ENCODE measurements at places on chromosomes 5 and 9. TPM values are rescaled to one million over a fixed set of nuclear protein-coding genes. Genes with fewer than 3 reads are reported as not detected.

The PCDHGA4 gene
- 0.26 TPM for total RNA-seq

The TAF11L5 gene
- not detected for total RNA-seq

The CORO2A gene
- total RNA-seq, result 11.0 TPM

The LCN15 gene
- total RNA-seq, result not detected

The LCP2 gene
- total RNA-seq, result 190 TPM

- no peaks in the 10 kb centered on the region for H3K4me1 ChIP-seq
- no peak for DNase-seq
- peaks cover 4% of the 10 kb centered on the region for H3K36me3 ChIP-seq
Measured at GRCh38 chr9:136603901-136604814, 58.3 kb upstream of the NOTCH1 start.

GRCh38 chr5:75522025-75522424 lies 10.3 kb downstream of the POLK start:
- H3K27ac ChIP-seq, result no peak overlapping the region
- peaks cover 89% of the 10 kb centered on the region for H3K4me1 ChIP-seq
- no peak for DNase-seq
- no peak overlapping the region for H3K4me3 ChIP-seq
- H3K27me3 ChIP-seq, result no peaks in the 10 kb centered on the region
- peaks cover 16% of the 10 kb centered on the region for H3K36me3 ChIP-seq

GRCh38 chr9:72932619-72933018 lies 20.2 kb downstream of the ALDH1A1 start:
- no peak overlapping the region for H3K27ac ChIP-seq
- DNase-seq, result no peak
- no peak overlapping the region for H3K4me3 ChIP-seq
- no peaks in the 10 kb centered on the region for H3K36me3 ChIP-seq

DNA sequence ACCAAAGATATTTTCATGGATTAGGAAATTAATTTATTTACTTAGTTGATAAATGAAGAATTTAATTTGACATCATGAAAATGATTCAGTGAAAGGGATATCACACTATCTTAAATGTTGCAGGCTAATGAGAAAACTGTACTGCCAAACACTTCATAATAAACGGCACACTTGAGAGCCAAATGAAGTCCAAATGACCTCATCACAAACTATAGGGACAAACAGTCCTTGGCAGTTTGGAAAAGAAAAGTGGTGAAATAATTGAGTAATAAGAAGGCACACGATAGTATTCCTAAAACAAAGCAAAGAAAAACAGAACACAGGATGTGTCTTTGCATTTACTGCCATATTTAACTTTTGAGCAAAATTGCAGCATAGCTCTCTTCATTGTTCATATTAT lies 116.9 kb upstream of the TLR4 start:
- H3K27ac ChIP-seq, result no peak overlapping the region
- no peak overlapping the region for H3K4me3 ChIP-seq
- no peaks in the 10 kb centered on the region for H3K36me3 ChIP-seq
- DNase-seq, result no peak

DNA sequence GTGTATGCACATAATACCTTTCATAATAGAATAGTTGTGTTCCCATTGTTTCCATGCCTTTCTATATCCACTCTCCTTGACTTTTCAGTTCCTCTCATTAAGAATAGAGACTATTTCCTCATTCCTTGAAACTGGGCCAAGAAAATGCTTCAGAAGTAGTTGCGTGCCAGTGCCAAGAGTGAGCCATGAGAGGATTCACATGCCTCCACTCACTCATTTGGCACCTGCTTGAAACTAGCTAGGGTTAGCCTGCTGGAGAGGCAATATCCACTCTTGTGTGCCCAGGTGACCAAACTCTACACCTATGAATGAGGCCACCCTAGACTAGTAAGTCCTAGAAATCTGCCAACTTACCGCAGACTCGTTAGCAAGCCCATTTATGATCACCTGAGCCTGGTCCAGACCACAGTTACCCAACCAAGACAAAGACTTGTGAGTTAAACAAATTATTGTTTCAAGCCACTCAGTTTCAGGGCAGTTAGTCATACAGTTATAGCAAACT lies 276.3 kb downstream of the EPB41L4A start:
- no peaks in the 10 kb centered on the region for H3K4me1 ChIP-seq
- peaks cover 8% of the 10 kb centered on the region for H3K27me3 ChIP-seq
- no peaks in the 10 kb centered on the region for H3K36me3 ChIP-seq
- H3K27ac ChIP-seq, result no peak overlapping the region
- H3K4me3 ChIP-seq, result no peak overlapping the region

DNA sequence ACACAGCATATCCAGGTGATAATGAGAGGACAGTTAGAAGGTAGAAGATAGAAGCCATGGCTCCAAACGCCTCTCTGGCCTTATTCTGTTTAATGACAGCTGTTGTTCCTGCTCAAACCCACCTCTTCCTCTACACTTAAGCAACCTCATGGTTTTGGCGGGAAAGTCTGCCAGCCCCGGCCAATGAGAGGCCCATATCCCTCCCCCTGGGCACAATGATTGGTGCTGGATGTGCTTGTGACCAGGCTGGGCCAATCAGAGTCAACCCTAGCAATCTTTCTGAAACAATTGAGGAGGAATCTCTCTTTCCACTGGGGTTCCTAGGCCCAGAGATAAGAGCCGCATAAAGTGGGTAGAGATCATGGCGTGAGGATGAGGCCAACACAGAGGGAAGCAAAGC lies 4.8 kb upstream of the GFI1B start:
- peaks cover 13% of the 10 kb centered on the region for H3K4me1 ChIP-seq
- no peak overlapping the region for H3K4me3 ChIP-seq
- DNase-seq, result no peak
- peaks cover 39% of the 10 kb centered on the region for H3K27me3 ChIP-seq
- no peak overlapping the region for H3K27ac ChIP-seq

DNA sequence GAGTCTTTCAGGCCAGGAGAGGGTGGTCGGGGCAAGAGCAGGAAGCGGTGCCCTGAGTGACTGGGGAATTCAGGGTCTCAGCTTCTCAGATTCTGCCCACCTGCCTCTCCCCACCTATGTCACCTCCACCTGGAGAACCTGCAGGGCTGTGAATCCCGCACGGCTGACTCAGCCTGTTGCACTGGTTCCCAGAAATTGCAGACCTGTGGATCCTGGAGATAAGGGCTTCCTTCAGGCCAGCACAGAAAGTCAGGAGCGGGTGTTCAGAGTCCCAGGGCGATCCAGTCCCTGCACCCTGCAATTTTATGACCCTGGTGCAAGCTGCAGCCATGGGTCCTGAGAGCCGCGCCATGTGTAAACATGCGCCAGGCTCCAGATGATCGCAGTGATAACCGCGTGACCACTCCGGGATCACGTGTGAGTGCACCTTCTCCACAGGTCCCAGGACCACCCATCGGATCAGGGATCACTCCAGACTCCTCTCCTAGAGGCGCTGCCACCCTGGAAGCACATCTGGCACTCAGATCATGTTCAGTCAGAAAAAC lies 17.8 kb downstream of the IRX4 start:
- H3K27ac ChIP-seq, result no peak overlapping the region
- H3K4me3 ChIP-seq, result no peak overlapping the region
- no peaks in the 10 kb centered on the region for H3K4me1 ChIP-seq
- H3K27me3 ChIP-seq, result no peaks in the 10 kb centered on the region
- DNase-seq, result no peak

DNA sequence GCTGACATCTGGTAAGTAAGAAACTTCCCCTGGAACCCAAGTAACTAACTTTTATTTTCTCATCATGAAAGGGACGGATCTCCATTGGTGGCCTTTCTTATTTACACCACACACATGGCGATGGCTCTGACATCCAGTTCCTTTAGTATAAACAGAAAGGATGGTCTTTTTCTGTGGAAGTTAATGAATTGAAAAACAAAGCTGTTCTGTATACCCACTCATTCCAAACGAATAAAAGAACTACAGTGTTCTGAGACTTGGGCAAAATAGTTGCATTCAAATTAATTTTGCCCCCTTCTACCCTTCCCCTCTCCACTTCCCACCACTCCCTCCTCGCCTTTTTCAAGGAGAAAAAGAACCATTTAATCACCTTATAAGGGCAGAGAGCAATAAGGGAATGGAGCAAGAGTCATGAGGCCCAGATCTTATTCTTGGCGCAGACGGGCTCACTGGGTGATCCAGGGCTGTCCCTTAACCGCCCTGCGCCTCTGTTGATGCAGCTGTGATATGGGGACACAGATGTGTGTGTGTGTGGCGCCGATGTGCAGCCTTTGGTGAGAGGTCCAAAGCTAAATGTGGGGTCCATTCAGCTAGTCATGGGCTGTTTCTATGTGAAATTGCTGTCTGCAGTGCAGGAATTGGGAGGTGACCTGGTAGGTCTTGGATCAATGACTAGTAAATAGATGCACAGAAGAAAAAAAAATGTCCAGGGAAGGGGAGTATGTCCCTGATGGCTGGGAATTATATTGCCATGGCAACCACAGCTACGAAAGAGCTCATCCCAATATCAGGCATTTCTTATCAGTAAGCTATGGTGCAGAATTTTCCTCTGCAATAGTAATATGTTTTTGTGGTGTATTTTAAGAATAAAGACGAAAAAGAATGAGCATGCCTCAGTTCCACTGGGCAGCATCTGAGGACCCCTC lies 141.5 kb upstream of the ERCC6L2 start:
- DNase-seq, result no peak
- peaks cover 39% of the 10 kb centered on the region for H3K27me3 ChIP-seq
- peaks cover 3% of the 10 kb centered on the region for H3K36me3 ChIP-seq
- no peak overlapping the region for H3K27ac ChIP-seq
- H3K4me3 ChIP-seq, result no peak overlapping the region

Data from activated T-cell treated with anti-CD3 and anti-CD28 coated beads, Interleukin-2, amount 50 U/mL, for 72 hours (primary cell).